Stimulated activated naive B cell treated with anti-CD40 and anti-IgM and Interleukin-4, amounts not matched to agents 10 μg/mL and 1 μg/mL and 100 μg/mL, for 72 hours (primary cell): ENCODE measurements at places on chromosomes 1 and 21.

DNA sequence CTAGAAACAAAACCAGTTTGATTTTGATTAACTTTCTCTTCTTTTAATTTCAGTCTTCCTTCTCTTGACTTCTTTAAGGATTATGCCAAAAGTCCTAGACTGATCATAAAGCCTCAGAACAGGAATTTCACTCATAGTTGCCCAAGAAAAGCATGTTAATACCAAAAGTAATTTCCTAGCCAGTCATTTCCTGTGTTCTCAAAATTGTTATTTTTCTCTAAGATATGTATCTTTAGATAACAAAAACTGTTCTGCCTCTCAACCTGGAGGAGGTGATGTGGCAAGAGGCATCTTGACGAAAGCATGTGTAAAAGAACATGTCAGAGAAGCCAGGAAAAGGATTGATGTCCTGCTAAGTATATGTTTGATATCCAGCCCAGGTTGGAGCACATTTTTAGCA is 78.0 kb upstream of the IPO9 start:
- no peak for DNase-seq

GRCh38 chr1:111833334-111833733 is 77.6 kb downstream of the DDX20 start:
- DNase-seq, result no peak

GRCh38 chr21:42847051-42847707 is 32.2 kb downstream of the WDR4 start:
- no peak for DNase-seq

GRCh38 chr1:221241592-221241991 is 362.3 kb downstream of the HLX start:
- no peak for DNase-seq

- no peak for DNase-seq
Measured at GRCh38 chr1:154593390-154593789, 14.6 kb downstream of the ADAR start.

DNA sequence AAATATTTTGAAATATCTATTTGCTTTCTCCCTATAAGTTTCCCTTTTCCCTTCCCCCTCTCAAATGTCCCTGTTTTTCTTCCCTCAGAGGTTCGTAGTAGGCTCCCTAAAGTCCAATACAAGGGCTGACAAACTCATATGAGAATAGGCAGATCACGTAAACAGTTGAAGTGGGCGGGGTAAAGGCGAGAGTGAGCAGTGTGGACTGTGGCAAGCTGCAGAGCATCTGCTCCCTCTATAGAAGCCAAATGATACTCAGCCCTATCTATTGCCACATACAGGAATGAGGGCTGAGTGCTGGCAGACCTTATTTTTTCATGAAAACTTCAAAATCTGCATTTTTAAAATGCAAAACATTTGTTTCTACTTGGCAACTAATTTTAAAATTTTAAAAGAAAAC is 26.3 kb downstream of the PRDX6 start:
- no peak for DNase-seq

DNA sequence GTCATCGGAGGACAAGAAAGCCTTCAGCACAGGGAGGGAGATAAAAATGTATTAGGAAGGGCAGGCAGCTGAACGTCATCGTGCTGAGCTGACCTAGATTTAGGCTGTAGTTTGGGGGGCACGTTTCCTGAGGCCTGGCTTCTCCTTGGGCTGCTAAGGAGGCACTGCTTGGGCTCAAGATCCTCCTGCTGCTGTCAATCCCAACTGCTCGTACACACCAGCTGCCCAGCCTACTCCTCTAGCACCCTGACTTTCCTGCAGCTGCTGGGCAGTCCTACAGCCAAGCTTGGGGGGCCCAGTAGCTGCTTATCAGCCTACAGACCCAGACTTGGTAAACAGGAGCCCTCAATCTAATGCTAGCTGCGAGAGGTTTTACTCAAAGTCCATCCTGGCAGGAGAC is 6.2 kb downstream of the TMEM35B start:
- DNase-seq, result no peak

DNA sequence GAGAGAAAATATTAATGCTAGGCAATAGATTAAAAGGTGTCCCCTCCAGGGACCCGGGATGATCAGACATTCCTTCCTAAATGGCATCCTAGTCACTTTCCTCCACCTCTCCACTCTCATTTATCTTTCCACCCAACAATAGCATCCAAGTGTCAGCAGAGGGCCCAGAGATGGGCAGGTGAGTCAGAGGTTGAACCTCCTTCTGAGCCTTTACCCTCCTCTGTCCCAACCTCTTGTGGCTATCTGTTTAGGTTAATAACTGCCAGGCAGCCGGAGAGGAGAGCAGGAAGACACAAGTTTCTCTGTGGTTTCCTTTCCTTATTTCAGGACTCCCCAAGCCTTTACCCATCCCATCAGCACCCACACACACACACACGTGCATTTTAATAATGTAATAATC is 4.1 kb downstream of the GJA5 start:
- DNase-seq, result no peak

DNA sequence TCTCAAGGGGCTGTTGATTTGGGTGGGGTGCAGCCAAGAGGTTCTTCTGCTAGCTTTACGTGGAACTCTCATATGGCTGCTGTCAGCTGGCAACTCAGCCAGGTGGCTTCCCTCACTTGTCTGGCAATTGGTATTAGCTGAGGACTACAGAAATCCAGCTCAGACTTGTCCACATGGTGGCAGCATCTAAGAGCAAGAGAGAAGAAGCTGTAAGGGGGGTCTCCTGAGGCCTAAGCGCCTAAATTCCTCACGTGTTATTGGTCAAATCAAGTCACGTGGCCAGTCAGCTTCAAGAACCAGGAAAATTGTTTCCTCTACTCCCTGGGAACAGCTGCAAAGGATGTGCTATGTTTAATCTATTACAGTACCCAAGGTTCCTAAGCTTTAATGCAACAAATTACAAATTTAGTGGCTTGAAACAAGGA is 4.2 kb upstream of the DYRK3 start:
- DNase-seq, result peak; percentile 49
